ENCODE measurements at places on chromosomes 4 and X. TPM values are rescaled to one million over a fixed set of nuclear protein-coding genes. Genes with fewer than 3 reads are reported as not detected.

- H3K4me3 ChIP-seq, result no peak overlapping the region
- H3K36me3 ChIP-seq, result no peaks in the 10 kb centered on the region
- H3K4me1 ChIP-seq, result no peaks in the 10 kb centered on the region
- DNase-seq, result no peak
- no peaks in the 10 kb centered on the region for H3K27me3 ChIP-seq
These were observed 116.8 kb downstream of the SORCS2 start for GRCh38 chr4:7309181-7309580.

The ARMCX2 gene
- 5.2 TPM for total RNA-seq

- no peak overlapping the region for H3K27ac ChIP-seq
- no peaks in the 10 kb centered on the region for H3K4me1 ChIP-seq
- no peaks in the 10 kb centered on the region for H3K36me3 ChIP-seq
- no peak for DNase-seq
These were observed 10.9 kb upstream of the PGM2 start for GRCh38 chr4:37815591-37815990.

DNA sequence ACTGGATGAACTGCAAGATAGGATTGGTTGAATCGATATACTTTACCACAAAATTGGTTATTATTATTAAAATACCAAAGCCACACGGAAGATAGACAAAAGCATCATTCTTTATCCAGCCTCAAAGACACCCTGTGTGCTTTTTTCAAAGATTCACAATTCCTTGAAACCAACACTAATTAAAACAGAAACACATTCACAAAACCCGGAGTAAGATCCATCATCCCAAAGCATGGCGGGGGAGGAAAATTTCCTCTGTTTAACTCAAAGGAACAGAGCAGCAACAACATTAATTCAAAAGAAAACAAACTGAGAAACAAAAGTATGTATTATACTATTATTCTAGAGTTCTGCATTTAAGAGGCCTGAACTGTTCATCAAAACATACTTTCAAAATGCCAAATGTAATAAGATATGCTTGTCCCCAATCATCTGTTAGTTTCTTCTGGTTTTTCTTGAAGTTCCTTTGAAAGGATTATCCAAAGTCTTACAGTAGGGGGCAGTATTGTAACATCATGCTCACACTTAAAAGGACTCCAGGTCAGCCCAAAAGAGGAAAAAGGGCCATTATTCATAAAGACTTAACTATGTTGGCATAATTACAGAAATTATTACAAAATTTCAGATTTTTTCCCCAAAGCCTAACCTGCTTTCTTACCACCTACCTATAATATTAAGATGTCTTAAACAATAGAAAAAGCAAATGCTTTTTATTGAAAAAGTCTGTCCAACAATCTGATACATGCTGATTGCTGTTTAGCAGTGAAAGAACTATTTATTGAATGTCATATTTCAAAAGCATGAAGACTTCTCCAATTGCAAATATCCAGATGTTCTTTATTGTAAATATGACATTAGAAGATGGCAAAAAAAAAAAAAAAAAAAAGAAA is 168.7 kb downstream of the SCFD2 start:
- H3K27me3 ChIP-seq, result no peaks in the 10 kb centered on the region
- H3K36me3 ChIP-seq, result no peaks in the 10 kb centered on the region
- H3K27ac ChIP-seq, result no peak overlapping the region
- no peaks in the 10 kb centered on the region for H3K4me1 ChIP-seq

The MAGEA8 gene
- not detected for total RNA-seq

- no peaks in the 10 kb centered on the region for H3K36me3 ChIP-seq
- H3K27ac ChIP-seq, result no peak overlapping the region
- H3K4me1 ChIP-seq, result no peaks in the 10 kb centered on the region
These were observed 69.8 kb upstream of the RAI2 start for GRCh38 chrX:17930850-17931249.

- H3K27me3 ChIP-seq, result no peaks in the 10 kb centered on the region
- no peaks in the 10 kb centered on the region for H3K4me1 ChIP-seq
- H3K27ac ChIP-seq, result no peak overlapping the region
- no peak overlapping the region for H3K4me3 ChIP-seq
- H3K36me3 ChIP-seq, result no peaks in the 10 kb centered on the region
These were observed 189.6 kb downstream of the BCOR start for GRCh38 chrX:39907964-39908661.

GRCh38 chrX:22889819-22890218 is 109.9 kb upstream of the DDX53 start:
- H3K4me1 ChIP-seq, result no peaks in the 10 kb centered on the region
- H3K27me3 ChIP-seq, result no peaks in the 10 kb centered on the region
- H3K4me3 ChIP-seq, result no peak overlapping the region
- H3K36me3 ChIP-seq, result no peaks in the 10 kb centered on the region
- no peak overlapping the region for H3K27ac ChIP-seq
- DNase-seq, result no peak

GRCh38 chrX:10124506-10125247 is 32.1 kb upstream of the CLCN4 start:
- H3K4me3 ChIP-seq, result no peak overlapping the region
- DNase-seq, result no peak
- H3K4me1 ChIP-seq, result no peaks in the 10 kb centered on the region
- H3K27me3 ChIP-seq, result no peaks in the 10 kb centered on the region

The TDO2 gene
- total RNA-seq, result 0.83 TPM

The FAM53A gene
- total RNA-seq, result 4.0 TPM

The RPA4 gene
- 0.46 TPM for total RNA-seq

GRCh38 chr4:41204400-41204978 is 9.9 kb downstream of the APBB2 start:
- H3K27me3 ChIP-seq, result no peaks in the 10 kb centered on the region
- peak overlapping the region; percentile 44 for H3K27ac ChIP-seq
- peaks cover 12% of the 10 kb centered on the region for H3K4me1 ChIP-seq
- H3K36me3 ChIP-seq, result no peaks in the 10 kb centered on the region
- H3K4me3 ChIP-seq, result no peak overlapping the region
- DNase-seq, result peak; percentile 89

- no peaks in the 10 kb centered on the region for H3K27me3 ChIP-seq
- no peak overlapping the region for H3K4me3 ChIP-seq
- no peaks in the 10 kb centered on the region for H3K4me1 ChIP-seq
- no peaks in the 10 kb centered on the region for H3K36me3 ChIP-seq
- H3K27ac ChIP-seq, result no peak overlapping the region
- DNase-seq, result no peak
These were observed 155.0 kb downstream of the RELL1 start for GRCh38 chr4:37531151-37531550.

The MAGEA12 gene
- 24.2 TPM for total RNA-seq

DNA sequence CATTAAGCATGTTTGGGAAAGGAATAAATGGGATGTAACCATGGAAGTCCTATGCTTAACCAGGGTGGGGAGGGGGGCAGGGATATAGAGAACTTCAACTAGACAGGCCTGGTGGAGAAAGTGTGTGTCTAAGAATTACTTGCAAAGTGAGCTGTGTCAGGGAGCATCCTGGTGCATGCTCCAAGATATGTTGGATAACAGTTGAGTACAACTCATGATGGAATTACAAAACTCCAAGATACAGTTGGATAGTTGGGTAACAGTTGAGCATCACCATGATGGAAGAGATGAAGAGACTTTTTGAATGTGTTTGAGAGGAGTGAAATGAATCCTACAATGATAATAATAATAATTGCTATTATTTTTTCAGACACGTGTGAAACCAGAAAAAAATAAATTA is 26.1 kb upstream of the ACSL1 start:
- no peak overlapping the region for H3K4me3 ChIP-seq
- DNase-seq, result no peak
- H3K36me3 ChIP-seq, result no peaks in the 10 kb centered on the region
- H3K27me3 ChIP-seq, result no peaks in the 10 kb centered on the region

The TACC3 gene
- total RNA-seq, result 134 TPM

The NHS gene
- total RNA-seq, result 6.7 TPM

DNA sequence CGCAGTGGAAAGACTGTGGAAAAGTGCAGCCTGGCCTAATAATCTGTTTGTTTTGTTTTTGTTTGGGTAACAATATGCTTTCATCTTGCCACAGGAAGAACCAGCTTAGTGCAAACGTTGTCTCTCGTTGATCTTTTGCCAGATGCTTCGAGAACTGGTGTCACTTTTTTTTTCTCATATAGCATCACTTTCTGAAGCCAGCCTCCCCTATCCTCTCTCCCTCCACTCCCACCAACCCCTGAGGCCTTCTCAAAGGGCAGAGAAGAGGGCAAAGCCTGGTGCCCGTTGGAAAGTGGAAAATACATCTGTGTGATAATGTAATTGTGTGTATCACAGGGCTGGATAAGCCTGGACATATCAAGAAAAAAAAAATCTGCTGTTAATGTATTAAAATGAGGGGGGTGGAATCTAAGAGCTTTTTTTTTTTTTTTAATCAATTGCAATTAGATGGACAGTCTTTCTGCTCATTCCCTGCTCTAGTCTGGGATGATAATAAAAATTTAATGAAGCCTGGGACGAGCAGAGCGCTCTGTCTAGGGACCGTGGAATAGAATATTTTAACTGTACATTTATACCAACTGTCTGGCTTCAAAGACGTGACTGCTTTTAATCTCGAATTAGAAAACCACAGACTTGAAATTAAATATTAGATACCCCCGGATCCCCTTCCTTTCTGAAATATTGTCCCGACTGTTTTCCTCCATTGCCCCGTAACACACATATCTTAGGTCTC is 8.1 kb downstream of the POU4F2 start:
- no peak overlapping the region for H3K4me3 ChIP-seq
- H3K27ac ChIP-seq, result no peak overlapping the region
- H3K36me3 ChIP-seq, result no peaks in the 10 kb centered on the region
- H3K27me3 ChIP-seq, result no peaks in the 10 kb centered on the region

DNA sequence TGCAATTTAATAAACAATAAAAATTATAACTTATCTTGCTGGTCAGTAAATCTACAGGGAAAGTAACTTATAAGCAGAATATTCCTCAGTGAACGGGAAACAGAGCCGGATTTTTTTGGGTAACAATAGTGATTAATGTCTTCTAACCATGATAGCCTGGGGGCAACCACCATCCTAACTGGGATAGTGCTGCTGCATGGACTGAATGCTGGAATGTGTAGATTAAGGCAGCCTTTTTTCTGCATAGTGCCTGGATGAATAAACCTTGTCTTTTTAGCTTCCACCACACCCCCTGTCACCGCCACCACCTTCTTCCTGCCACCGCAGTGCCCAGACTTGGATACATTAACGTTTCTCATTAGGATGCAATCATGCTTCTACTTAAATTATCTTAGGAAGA is 83.6 kb upstream of the LNX1 start:
- no peak overlapping the region for H3K27ac ChIP-seq
- DNase-seq, result no peak
- H3K27me3 ChIP-seq, result no peaks in the 10 kb centered on the region
- no peak overlapping the region for H3K4me3 ChIP-seq
- no peaks in the 10 kb centered on the region for H3K36me3 ChIP-seq
- H3K4me1 ChIP-seq, result no peaks in the 10 kb centered on the region

DNA sequence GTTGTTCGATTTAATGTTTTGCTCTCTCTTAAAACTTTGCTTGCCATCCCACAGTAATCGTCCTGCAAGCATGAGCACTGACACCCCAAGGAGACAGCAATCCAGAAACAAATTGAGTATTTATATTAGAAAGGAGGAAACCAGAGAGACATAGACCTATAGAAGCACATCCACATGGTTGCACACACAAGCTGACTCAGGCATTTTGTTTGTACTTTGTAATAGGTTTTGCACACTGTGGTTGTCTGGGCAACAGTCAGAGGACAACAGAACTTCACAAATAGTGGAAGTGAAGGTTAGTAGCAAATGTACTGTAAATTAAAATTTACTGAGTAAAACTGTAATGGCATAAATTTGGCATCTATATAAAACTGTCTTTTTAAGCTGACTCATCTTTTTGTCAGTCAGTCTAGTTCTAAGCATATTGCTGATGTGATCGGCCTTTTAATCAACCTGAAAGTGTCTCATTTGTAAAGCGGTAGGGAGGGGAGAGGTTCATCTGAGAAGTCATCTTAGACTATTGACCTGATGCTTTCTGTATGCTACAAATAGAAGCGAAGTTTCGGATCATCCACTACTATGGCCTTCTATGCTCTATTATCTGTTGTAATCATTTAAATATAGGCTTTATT is 1624.7 kb downstream of the ARAP2 start:
- DNase-seq, result no peak
- no peak overlapping the region for H3K4me3 ChIP-seq
- H3K27me3 ChIP-seq, result no peaks in the 10 kb centered on the region

The TMPRSS11B gene
- not detected for total RNA-seq

GRCh38 chrX:1727531-1728027 is 112.7 kb downstream of the ASMT start:
- H3K27ac ChIP-seq, result no peak overlapping the region
- H3K4me3 ChIP-seq, result no peak overlapping the region
- H3K4me1 ChIP-seq, result no peaks in the 10 kb centered on the region
- peak; percentile 17 for DNase-seq

GRCh38 chr4:14196131-14196530 is 568.6 kb upstream of the BOD1L1 start:
- peak; percentile 48 for DNase-seq
- H3K36me3 ChIP-seq, result no peaks in the 10 kb centered on the region
- no peak overlapping the region for H3K4me3 ChIP-seq
- no peak overlapping the region for H3K27ac ChIP-seq
- H3K27me3 ChIP-seq, result no peaks in the 10 kb centered on the region

DNA sequence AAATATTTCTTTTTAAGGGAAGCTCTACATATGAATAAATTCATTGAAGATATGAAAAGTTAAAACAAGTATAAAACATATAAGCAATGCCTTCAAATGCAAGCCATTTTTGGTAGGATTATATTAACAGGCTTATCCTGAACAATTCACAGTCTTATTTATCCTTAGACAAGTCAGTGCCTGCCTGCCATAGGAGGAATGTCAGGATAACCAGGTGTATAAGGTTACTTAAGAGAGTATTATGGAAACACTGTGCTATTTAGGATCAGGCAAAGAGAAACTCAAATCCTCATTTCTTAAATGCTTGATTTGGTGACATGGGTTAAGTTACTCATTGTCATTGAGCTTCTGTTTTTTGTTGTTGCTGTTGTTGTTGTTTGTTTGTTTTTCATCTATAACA is 2029.9 kb upstream of the AGA start:
- H3K4me1 ChIP-seq, result no peaks in the 10 kb centered on the region
- no peaks in the 10 kb centered on the region for H3K36me3 ChIP-seq
- no peak for DNase-seq
- H3K4me3 ChIP-seq, result no peak overlapping the region
- H3K27me3 ChIP-seq, result no peaks in the 10 kb centered on the region

DNA sequence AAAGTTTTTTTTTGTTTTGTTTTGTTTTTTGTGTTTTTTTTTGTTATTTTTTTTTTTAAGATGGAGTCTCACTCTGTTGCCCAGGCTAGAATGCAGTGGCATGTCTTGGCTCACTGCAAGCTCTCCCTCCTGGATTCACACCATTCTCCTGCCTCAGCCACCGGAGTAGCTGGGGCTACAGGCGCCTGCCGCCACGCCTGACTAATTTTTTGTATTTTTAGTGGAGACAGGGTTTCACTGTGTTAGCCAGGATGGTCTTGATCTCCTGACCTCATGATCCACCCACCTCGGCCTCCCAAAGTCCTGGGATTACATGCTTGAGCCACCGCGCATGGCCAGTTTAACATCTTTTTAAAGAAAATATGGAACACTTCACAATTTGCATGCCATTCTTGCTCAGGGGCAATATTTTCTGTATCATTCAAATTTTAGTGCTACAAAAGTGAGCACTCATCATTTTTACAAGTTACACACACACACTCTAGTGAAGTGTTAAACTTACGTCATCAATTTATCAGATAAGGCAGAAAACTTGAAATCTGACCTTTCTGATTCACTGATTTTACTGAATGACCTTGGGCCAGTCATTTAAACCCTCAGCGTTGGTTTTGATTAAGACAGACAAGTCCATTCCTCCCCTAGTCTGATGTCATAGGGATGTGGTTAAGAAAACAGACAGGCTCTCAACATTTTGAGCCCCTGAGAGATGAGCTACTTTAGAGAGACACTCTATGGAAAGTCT is 61.2 kb downstream of the TRIM2 start:
- no peaks in the 10 kb centered on the region for H3K4me1 ChIP-seq
- H3K4me3 ChIP-seq, result no peak overlapping the region
- H3K27me3 ChIP-seq, result no peaks in the 10 kb centered on the region

All from PC-9 (cell line).